ENCODE measurements at places on chromosomes 13 and 19.
A peak's percentile ranks its signal among the peaks of the same experiment; 100 is the strongest.

GRCh38 chr19:13100841-13101589 lies 1.6 kb downstream of the LYL1 start:
- DNase-seq: peak; percentile 63

DNA sequence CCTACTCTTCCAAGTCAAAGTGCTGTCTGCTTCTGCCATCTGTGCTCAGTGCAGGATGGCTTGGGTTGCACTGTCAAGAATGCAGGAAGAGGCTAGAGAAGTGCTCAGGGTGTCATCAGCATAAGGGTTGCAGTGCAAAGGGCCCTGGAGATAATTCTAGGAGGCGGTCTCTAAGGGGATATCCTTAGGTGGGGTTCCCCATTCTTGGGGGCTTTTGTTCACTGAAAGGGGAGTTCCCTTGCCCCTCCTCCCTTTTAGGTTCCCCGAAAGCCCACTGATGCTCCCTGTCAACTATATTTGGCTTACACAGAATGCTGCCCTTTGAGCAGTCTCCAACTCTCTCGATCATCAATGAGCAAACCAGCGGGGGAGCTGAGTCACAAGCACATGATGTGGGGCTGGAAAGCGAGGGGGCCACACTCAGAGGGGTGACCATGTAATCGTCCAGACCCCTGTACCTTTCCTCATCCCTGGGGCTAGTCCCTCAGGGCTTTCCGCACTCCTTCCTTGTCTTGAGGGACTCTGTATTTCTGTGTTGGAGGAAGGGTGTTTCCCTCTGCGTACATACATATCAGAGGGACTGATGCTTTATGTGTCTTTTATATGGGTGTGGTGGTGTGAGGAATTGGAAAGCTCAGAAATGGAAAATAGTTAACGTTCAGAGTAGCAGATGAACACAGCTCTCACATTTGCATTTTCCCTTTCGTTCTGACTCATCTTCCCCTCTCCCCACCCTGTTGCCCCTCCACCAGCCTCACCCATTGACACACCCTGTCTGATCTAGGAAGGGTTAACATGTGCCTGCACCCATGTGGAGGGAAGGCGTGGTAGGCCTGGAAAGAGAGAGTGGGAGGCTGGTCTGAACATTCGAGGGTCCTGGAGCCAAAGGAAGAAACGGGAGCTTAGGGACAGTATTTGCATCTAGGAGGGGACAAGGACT lies 6.7 kb downstream of the ZBTB32 start:
- DNase-seq: no peak

DNA sequence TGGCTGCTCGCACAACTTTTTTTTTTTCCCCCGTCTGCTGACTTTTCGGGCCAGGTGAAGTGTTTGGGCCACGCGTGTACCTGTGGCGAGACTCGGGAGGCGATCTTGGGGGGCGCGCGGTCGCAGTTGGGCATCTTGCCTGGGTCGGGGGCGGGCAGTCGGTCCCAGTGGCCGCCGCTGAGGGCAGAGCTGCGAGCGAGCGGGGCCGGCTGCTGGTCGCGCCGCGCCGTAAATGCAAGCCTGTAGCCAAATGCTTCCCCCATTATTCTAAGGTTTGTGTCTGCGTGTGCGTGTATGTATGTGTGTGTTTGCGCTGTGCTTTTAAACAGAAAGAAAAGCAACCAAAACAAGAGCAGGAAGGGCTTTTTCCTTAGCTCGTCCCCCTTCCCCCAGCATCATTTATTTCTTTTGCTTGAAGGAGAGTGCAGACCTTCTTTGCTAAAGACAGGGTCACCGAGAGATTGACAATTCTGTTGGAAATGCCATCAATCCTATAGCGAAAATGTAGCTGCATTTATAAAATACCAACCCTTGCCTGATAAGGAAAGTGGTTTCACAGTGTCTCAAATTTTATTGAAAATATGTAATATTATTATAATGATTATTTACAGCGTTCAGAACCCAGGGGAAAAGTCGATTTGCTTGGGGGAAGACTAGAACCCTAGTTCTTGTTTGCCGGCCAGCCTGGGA lies 143.2 kb upstream of the ZNF536 start:
- no peak for DNase-seq

DNA sequence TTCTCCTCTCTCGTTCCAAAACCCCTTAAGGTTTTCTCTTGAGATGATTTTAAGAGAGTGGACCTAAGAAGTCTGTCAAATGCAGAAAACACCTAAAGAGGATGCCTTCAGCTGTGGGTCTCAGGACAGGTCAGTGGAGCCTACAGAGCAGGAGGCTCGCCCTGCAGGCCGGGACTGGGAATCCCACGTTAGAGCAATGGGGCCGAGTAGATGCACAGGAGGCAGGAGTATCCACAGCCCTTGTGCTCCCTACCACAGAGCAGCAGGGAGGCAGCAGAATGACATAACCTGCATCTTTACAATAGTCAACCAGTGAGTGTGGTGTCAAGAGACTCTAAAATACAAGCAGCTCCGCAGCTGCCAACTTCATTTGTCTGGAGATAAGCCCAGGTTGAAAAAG lies 229.4 kb downstream of the MTUS2 start:
- DNase-seq: no peak

GRCh38 chr19:31089681-31090080 lies 259.6 kb downstream of the TSHZ3 start:
- DNase-seq: no peak

DNA sequence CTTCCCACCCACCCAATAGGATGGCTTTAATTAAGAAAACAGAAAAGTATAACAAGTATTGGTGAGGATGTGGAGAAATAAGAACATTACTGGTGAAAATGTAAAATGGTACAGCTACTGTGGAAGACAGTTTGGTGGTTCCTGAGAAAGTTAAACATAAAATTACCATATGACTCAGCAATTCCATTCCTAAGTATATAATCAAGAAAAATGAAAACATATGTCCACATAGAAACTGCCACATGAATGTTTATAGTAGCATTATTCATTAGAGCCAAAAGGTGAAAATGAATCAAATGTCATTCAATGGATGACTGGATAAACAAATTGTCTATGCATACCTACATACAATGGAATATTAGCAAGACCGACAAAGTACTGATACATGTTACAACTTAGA lies 16.9 kb downstream of the DZIP1 start:
- DNase-seq: no peak

DNA sequence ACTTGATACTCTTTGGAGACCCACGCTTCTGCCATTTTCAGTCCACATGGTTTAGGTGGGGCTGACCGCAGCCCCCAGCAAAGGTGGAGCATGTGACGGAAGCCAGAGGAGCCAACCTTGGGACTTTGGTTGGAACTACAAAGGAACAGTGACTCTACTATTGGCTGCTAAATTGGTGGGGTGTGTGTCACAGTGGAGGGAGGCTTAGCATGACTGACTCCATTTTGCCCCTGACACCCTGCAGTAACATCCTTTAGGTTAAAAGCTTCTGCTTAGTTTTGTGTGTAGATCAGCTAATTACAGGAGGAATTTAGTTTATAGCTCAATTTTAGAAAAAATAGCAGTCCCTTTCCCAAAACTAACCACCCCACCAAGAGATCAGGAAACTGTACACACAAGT lies 6.6 kb downstream of the SDHAF1 start:
- DNase-seq: no peak

- no peak for DNase-seq
Measured at GRCh38 chr13:29934531-29935308, 84.3 kb upstream of the UBL3 start.
